ENCODE measurements at places on chromosomes 5 and 9.

DNA sequence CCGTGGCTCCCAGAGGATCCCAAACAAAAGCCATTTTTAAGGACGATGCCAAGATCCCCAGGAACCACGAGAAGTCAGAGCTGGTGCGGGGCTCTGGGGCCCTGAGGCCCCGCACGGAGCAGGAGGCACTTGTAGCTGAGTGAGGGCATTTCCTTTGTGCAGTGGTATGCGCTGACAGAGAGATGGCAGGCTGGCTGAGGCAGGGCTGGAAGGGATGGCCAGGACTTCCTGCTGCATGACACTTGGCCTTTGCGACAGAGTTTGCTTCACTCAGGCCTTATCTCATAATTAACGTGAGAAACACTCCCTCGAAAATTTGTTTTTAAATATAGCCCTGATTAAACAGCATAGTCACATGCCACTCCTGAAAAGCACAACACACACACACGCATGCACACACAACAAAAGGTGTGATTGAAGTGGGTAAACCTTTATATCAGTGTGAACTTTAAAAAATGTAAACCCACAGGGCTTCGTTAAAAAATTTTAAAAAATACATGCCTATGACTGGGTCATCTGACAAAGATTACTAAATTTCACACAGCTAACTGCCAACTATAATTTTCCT, 536.6 kb downstream of the PDE4D start:
- no peak for DNase-seq

DNA sequence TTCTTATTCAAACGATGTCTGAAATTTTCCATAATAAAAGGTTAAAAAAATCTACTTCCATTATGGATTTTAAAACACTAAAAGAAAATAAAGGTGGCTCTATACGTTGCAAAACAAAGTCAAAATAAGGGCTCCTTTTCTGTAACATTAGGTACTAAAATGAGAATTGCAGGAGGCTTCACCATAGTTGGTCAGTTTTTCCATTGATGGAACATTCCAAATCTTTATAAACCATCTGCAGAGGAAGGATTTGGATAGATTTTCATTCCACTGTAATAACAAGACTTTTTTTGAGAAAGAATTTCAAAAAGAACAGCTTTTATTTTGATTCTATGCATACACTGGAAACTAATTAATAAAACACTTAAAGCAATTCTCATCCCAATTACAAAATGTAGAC, 145.6 kb downstream of the LURAP1L start:
- DNase-seq, result no peak

GRCh38 chr5:123176938-123177275, 87.9 kb downstream of the PRDM6 start:
- no peak for DNase-seq

- DNase-seq, result no peak
These were observed 1.8 kb downstream of the MVB12B start for GRCh38 chr9:126328407-126328806.

- DNase-seq, result no peak
These were observed 117.9 kb upstream of the CKMT2 start for GRCh38 chr5:81115261-81115660.

GRCh38 chr9:118503236-118503635, 799.0 kb downstream of the TLR4 start:
- no peak for DNase-seq

- no peak for DNase-seq
These were observed 61.3 kb downstream of the TTLL11 start for GRCh38 chr9:122031776-122032175.

DNA sequence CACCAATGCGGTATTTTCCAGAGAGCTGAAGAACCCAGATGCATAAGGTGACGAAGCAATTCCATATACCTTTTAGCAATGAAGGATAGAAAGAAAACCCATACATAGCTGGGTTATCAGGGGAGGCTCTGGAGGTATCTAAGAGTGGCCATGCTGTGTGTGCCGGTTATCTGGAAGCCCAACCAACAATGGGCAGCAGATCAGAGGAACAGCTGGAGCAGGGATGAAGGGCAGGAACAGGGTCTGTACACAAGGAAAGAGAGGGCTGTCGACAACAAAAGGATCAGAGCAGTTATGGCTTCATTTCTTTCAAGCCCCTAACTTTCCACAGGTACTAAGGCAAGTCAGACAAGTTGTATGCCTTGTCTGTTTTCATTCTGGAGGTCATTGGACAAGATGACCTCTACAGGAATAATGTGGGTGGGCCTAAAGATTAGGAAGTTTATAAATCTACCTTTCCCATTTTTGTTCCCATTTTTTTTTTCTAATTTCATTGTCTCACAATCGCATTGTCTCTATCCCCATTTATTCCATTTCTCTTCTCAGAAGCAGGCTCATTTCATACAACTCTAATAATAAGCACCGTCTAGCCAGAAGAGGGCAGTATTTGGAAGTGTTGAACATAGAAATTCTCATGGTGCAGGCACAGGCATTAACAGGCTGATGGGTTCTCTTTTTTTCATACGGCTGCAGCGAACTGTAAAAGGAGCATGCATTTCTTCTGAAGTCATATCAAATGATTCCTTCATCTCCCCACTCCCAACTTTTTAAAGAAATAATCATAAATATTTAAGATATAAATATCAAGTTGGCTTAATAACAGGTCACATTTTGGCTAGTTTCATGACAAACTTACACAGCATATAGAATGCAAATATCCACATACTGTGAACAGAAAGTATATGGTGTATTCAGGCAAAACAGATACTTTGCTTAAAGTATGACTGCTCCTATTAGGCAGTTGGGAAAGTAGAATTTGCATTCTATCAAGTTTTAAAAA, 63.5 kb downstream of the ZNF474 start:
- no peak for DNase-seq

All from CD4-positive, alpha-beta memory T cell (primary cell).